ENCODE measurements at places on chromosomes 12 and 14.

DNA sequence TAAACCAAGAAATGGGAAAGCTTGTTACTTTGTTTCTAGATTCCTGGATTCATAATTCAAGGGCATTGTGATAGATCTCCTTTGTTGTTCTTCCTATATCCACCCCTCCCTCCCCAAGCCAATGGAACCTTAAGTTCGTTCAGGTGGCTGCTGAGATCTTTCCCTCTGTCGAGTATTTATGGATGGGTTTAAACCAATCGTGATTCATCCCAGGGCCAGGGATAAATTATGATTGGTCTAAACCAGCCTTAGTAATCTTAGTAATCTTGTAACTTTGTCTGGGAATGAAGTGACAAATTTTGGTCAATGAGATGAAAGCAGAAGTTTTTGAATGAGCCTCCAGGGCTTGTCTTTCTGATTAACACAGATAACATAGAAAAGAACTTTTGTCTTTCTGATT lies 56.1 kb upstream of the PCED1B start:
- DNase-seq, result no peak

- DNase-seq, result peak; percentile 75
Measured at GRCh38 chr14:67674480-67675218, at the start of gene VTI1B. Gene VTI1B, minus strand, starts transcription at chr14:67674632. Its CDS starts 143 bp downstream, at chr14:67674489.

DNA sequence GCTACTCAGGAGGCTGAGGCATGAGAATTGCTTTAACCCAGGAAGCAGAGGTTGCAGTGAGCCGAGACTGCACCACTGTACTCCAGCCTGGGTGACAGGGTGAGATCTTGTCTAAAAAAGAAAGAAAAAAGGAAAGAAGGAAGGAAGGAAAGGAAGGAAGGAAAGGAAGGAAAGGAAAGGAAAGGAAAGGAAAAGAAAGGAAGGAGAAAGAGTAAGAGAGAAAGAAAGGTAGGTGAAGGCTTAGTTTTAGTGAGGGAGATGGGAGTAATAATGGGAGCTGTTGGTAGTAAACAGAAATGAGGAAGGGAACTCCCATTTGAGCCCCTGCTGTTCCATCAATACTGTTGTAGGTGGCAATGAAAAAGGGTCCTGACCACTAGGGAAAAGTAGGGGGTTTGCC lies 28.8 kb downstream of the SLC24A4 start:
- no peak for DNase-seq

- no peak for DNase-seq
Measured at GRCh38 chr12:111099186-111099585, 178.8 kb upstream of the MYL2 start.

DNA sequence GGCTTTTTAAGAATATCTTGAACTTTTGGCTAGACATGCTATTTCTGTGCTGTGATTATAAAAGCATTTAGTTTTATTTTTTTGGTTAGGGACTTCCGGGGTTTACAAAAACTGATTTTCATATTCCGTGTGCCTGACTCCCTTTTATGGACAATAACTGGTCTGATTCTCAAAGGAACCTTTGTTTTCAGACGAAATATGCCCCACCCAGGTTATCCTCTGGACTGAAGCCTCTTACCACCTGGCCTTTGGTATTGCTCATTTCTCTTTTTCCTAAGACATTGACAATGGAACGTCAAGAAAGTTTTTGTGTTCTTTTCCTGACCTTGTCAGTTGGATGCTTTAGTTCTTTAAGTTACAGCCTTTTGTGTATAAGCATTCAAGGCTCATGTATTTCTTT lies 10.8 kb downstream of the TIGAR start:
- DNase-seq, result peak; percentile 28

DNA sequence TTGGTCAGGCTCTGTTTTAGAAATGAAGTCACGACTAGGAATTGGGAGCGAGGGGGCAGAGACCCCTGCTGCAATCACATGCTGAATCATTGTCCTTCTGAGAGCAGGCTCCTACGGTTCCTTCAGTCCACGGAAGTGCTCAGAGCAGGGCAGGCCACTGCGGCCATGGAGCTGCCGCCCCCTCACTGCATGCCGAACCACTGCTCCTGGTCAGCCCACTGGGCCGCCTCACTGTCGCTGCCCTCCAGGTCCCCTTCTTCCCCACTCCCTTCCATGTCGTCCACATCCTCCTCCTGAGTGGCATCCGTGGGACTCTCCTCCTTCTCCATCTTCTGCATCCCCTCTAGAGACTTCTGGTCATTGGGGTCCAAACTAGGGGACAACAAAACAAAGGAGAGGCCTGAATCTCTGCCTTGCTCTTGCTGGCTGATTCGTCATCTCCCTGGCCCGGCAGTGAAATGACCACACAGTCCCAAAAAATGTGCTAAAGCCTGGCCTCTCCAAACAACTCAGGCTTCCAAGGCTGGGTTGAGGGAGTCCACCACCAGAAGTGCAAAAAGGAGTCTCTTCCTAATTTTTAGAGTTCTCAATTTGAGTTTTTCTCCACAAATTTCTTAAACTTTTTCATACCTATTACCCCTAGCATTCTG lies 29.4 kb downstream of the ANAPC7 start:
- DNase-seq, result no peak

- no peak for DNase-seq
Measured at GRCh38 chr14:101843665-101844064, 82.2 kb downstream of the PPP2R5C start.

DNA sequence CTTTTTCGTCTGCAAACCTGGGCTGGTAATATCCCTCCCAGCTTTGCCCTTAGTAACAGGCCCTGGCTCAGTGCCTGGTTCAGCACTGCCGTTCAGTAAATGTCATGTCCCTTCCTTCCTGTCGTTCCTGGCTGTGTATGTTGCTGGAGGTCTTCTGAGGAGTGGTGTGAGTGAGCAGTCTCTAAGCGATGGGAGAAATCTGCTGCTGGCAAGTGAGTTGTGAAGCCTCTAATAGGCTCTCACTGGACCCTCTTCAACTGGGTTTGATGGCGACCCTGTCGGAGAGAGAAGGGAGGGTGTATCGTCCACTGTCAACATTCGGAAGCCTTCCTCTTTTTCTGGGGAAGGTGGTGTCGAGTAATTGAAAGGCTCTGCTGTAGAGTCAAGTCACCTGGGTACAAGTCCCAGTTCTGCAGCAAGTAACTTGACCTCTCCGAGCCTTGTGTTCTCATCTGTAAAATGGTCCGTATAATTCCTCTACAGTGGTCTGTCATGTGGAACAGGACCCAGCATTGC lies 62.8 kb downstream of the HRK start:
- peak; percentile 8 for DNase-seq

DNA sequence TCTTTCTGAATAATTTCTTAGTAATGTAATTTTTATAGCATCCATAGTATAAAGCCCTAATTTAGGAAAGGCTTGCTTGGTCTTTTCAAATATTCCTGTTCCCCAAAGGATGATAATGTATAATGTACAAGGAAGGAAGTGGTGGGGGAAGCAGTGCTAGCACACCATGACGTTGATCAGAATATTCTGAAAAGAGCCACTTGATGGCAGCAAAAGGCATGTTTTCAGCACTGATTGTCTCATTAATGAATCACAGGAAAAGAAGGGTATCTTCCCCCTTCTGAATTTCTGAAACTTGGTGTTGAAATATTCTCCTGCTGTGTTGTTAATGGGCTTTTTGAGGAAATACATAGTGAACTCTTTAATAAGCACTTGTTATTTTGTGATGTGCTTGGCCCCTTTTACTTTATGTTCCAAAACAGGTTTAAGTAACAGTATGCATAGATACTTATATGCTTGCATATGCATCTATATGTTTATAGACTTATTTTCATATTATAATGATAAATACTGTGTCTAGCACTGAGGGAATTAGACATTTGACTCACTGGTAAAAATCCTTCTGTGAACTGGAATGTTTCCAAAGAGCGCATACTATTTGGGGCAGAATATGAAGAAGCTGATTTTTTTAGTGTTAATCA lies 122.0 kb downstream of the TMEM117 start:
- DNase-seq, result peak; percentile 53

- no peak for DNase-seq
Measured at GRCh38 chr12:124687917-124688316, 120.5 kb upstream of the NCOR2 start.

All from small intestine (tissue), 16 donors.